Stimulated activated CD8-positive, alpha-beta memory T cell treated with anti-CD3 and anti-CD28 coated beads, Interleukin-15, amount 100 ng/mL, for 4 hours (primary cell): ENCODE measurements at places on chromosomes 3 and 15.

DNA sequence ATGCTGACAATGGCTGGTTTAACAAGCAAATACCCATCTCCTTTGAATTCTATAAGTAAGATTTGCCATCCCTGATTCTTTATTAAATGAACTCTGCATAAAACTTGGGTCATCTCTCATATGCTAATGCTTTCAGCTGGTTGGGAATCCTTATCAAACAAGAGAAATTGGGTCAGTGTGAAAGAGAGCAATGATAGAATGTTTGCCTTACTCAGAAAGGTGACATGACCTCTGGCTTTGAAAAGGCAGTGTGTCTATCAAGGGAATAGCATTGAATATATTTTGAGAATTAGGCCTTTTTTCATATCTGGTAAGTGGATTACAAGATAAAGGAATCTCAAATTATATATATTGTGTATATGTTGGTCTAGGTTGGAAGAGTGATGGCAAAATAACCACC lies 8.7 kb upstream of the SLC7A14 start:
- no peak for DNase-seq

GRCh38 chr3:107432646-107433045 lies 55.4 kb downstream of the CCDC54 start:
- no peak for DNase-seq

GRCh38 chr3:115169808-115170207 lies 22.7 kb upstream of the ZBTB20 start:
- DNase-seq: no peak

DNA sequence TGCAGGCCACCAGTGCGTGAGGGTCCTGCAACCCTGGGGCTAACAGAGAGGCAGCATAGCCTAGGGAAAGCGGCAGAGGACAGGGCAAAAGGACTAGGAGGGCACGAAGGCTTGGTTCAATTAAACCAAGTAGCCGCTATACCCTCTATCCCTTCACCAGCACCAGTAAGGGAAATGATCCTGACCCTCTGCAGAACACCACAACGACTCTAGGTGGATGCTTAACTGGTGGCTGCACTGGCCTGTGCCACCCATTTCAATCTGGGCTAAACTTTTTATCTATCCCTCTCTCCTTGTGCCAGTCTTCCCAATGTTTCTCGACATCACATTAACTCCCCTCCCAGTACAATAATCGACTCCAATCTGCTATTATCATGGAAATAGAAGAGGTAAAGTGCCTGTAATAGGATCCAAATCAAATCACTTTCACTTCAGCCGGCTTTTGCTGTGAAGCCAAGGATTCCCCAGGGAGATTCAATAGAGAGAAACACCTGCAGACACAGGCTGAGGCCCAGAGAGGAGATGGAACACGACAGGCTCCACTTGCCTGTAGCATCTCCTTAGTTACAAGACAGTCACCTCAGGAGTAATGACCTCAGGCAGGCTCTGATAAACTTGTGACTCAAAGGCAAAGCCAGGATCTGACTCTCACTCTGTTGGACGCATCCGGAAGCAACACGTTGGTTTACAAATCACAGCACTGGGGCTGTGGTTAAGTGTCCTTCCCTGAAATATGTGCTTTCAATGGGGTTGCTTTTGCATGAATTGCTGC lies 791.6 kb upstream of the ARRDC4 start:
- no peak for DNase-seq

DNA sequence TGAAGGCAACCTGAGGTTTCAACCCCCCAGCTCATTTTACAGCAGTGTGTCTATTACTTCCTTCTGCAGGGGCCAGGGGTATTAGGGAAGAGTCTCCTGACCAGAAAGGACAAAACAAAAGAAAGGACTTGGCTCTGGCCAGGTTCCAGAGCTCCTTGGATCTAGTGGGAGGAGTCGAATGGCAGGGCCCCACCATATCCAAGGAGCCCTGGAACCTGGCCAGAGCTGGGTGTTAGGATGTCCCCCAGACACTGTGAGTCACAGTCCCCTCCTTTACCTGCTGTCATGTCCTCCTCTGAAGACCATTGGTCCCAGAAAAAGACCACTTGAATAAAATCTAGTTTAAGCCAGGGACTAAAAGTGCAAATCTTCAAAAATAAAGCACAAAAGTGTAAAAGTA lies 113.2 kb downstream of the EEFSEC start:
- DNase-seq: no peak

- no peak for DNase-seq
Measured at GRCh38 chr15:45174069-45174468, 13.7 kb downstream of the SHF start.

- DNase-seq: no peak
Measured at GRCh38 chr3:185460719-185461350, 38.0 kb downstream of the TMEM41A start.

DNA sequence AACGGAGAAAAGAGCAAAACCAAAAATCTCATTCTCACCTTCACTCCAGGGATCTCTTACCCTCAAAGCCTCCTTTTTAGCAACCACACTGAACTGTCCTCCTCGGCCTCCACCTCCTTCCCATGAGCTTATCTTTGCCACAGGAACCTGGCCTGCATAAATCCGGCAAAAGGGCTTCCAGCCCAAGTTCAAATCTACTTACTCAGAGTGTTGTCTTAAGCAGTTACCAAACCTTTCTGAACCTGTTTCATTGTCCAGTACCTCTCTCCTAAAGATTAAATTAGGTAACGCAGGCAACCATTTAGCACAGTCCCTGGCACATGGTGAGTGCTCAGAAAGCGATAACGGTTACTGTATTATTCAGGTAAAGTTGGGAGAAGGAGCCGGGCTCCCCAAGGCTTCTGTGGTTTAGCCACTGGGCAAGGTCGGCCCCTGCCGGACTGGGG lies 777 bp downstream of the CIB1 start:
- no peak for DNase-seq

DNA sequence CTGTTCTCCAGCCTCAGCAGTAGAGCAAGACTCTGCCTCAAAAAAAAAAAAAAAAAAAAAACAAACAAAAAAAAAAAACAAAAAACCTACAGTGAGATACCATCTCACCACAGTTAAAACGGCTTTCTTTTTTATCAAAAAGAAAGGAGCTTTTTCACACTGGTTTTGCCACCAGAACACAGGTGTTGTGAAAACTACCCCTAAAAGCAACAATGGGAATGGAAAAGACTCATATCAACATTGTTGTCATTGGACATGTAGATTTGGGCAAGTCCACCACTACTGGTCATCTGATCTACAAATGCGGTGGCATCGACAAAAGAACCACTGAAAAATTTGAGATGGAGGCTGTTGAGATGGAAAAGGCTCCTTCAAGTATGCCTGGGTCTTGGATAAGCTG lies 24.8 kb upstream of the SLC25A38 start:
- DNase-seq: no peak

- DNase-seq: no peak
Measured at GRCh38 chr15:72835294-72835890, 51.8 kb upstream of the ADPGK start.

DNA sequence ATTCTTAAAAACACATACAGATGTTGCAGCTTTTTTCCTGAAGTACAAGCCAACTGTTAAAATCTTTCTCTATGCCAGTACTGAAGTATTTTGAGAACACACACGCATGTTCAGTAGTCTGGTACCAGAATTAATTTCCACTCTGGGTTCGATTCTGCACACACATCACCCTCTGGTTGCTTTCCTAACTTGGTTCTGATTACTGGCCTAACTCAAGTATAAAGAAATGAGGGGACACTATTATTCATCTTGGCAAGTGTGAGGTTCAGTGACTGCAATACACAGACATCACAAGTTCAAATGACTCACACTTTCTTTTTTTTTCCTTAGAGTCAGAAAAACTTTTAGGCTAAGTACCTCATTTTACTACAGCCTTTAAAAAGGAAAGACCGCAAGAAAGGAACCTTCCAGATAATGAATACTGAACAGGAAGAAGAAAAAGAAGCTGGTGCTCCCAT lies 37.4 kb upstream of the LDHAL6B start:
- no peak for DNase-seq

DNA sequence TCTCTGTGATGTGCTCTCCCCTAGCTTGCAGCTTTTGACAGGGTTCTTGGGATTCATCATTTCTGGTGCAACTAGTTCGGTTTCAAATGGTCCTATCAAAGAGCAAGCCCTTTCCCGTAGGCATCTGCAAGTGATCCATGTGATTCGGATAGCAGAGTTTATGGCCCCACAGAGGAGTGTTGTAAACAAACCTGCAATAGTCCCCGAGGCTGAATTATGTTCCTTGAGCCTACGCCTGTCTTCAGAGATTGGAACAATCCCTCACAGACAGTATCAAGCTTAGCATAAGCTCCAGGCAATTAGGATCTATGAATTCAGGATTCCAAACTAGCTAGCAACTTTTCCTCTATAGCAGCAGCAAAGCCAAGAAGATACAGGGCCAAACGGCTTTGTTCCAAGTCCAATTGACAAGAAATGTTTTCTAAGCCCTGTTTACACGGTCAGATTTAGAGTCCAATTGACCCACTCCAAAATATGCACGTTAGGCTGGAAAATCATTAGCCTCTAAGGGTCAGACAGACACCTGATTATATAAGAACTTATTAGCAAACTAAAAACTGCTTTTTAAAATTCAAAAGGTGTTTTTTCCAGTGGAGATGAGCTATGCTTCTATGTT lies 24.8 kb downstream of the LNP1 start:
- no peak for DNase-seq

GRCh38 chr3:63048367-63049326 lies 173.4 kb upstream of the CADPS start:
- DNase-seq: no peak

GRCh38 chr3:139561959-139562676 lies 22.6 kb upstream of the RBP1 start:
- DNase-seq: no peak

DNA sequence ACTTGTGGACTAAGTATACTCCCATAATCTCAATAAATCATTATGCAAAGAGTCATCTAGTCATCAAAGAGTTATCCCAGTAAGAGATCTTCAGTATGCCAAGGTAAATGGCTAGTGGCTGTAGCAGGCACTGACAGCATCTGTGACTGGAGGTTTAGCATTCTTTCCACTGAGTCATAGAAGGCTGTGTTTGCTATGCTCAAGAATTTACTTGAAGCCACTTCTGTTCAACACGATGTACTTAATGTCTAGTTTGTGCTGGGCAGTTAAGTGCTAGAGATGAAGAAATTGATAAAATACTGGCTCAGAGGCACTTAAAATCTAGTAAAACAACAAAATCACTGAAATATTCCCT lies 13.0 kb downstream of the ZBED2 start:
- DNase-seq: no peak

DNA sequence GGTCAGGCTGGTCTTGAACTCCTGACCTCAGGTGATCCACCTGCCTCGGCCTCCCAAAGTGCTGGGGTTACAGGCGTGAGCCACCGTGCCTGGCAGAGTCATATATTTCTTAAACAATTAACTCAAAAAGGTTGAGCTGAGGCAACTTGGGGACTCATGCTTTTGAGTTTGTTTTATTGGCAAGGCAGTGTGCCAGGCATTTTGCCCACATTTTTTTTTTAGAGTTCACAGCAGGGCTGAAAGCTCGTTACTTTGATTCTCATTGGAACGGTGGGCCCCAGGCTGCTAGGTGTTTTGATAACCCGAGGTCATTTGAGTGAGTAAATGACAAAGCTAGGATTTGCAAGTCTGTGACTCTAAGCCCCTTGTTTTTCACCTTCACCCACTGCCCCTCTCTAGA lies 76.2 kb downstream of the CCK start:
- no peak for DNase-seq

- DNase-seq: no peak
Measured at GRCh38 chr3:58206406-58207011, 4.3 kb downstream of the DNASE1L3 start.

GRCh38 chr3:41581700-41582099 lies 380.2 kb downstream of the ULK4 start:
- no peak for DNase-seq

GRCh38 chr3:106119614-106120082 lies 250.8 kb upstream of the CBLB start:
- DNase-seq: peak; percentile 6

DNA sequence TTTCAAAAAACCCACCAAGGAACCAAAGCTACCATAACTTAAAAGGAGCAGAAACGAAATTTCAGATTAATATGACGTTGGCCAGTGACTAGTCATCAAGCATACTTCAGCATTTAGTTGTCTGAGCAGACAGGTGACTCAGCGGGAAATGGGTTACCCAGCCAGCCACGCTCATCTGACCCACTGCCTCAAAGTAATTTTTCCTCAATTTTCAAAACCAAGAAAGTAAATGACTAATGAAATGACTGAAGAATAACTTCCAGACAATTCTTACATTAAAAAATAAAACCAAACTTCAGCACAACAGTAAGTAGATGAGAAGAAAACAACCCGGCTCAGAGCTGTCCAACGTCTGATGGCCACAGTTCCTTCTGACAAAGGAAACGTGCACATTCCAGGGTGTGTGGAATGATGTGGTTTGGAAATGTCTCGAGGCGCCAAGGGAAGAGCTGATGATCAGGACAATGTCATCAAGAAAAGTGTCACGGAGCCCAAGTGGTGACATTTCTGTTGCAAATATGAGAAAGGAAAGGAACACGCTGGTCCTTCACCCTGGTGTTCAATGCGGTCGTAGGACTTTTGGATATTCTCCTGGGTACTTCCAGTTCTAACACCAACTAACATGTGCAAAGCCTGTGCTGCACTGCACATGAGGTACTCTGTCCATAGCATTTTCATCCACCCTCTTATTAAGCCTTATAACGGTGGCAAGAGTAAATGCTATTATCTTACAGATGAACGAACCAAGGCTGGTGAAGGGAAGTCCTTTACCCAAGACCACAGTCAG lies 79.1 kb downstream of the FOXP1 start:
- no peak for DNase-seq

DNA sequence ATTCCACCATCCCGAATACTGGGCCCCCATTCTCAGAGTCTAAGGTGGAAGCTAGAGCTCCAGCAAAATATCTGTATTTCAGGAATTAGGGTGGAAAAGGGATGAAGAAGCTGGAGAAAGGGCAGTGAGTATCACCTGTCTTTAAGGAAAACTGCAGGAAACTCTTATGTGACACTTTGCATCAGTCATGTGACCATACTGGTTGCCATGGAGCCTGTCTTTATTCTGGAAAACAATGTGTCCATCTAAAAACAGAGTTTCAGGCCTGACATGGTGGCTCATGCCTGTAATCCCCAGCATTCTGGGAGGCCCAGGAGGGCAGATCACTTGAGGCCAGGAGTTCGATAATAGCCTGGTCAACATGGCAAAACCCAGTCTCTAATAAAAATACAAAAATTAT lies 52.9 kb upstream of the FSIP1 start:
- no peak for DNase-seq

DNA sequence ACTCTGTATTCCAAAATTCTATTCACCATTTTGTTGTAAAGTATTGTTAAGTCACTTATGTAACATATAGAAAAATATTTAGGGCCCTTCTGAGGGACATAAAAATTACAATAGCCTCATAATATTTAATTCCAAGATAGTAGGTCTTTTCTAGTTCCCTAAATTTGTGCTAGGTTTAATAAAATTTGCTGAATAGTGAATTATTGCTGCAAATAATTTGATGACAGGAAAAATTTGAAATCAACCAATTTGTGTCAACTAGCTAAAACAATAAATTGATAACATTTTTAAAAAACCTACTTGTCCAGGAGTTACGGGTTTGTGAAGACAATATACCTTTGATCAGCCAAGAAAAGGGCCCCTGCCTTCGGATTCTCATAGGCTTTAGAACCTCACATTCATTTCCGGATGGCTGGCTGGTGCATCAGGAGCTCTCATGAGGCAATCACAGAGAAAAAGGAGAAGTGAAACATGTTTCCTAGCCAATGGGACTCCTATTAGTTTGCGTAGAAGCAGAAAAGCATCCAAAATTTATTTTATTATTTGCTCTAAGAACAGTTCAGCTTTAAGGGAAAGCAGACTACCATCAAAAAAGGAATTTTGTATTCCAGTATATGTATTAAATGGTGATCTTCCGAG lies 177.2 kb downstream of the LRRC3B start:
- DNase-seq: no peak

- no peak for DNase-seq
Measured at GRCh38 chr3:73933585-73933984, 308.8 kb upstream of the PDZRN3 start.
